ENCODE measurements at places on chromosomes 5 and 9.

GRCh38 chr9:99556998-99557397, 264.7 kb upstream of the NR4A3 start:
- no peak for DNase-seq

GRCh38 chr5:169204788-169205400, 96.0 kb downstream of the SLIT3 start:
- no peak for DNase-seq

DNA sequence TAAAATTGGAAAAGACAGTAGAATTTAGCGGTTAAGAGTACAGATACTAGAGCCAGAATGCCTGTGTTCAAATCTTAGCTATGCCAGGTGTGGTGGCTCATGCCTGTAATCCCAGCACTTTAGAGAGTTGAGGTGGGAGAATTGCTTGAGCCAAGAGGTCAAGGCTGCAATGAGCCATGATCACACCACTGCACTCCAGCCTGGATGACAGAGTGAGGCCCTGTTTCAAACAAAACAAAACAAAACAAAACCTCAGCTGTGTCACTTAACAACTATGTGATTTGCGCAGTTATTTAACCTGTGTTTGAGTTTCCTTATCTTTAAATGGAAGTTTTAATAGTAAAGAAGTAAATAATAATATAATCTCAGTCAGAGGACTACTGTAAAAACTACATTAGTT, 68.3 kb downstream of the TBCA start:
- DNase-seq = no peak

- DNase-seq = no peak
These were observed 29.5 kb downstream of the GDNF start for GRCh38 chr5:37810311-37810710.

- DNase-seq = no peak
These were observed 6.7 kb upstream of the RXRA start for GRCh38 chr9:134319306-134320125.

DNA sequence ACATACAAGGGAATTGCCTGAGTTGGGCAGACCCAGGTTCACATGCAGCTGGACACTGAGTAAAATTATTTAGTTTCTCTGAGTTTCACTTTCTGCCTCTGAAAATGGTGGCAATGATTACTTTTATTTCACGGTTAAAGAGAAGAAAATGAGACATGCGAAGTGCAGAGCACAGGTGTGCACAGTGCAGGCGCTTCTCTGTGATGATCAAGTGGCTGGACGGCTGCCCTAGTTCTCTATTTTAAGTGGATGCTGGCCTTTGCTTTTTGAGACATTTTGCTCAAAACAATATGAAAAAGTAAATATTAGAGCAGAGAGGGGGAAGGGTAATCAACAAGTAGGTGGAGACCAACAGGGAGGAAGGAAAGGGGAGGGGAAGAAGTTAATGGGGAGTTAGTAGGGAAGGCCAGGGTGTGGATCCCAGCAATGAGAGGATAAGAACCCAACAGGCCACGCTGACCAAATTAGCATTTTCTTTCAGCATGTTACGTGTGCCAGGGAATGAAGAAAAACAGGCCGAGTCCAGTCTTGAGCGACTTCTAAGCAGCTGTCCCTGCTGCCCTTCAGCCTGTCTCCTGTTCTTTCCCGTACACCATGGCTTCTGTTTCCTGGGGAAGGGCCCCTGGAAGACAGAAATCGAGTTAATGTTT, 16.1 kb downstream of the SNX18 start:
- no peak for DNase-seq

DNA sequence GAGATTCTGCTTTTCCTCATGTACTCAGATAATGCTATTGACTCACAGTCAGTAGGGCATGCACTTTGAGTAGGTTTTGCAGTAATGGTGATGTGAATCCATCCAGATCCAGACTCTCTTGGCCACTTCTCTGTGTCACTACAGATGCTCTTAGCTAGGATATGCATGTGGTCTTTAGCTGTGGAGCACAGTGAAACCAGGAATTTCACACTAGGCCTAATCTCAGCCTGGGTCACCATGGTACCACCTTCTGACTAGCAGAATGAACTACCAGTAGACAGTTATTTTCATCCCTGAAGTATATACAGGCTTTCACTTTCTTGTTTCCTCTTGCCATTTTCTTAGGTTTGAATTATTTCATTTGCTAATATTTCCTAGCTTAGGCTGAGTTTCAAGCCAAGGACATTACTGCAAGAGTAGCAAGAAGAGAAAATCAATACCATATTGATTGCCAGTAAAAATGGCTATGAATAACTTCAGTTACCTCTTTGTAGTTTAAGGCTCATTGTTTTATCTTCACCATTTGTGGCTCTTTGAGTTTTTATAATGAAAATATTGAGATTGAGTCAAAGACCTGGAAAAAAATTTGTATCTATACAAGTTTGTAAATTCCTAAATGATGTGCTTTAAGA, 28.4 kb upstream of the CSNK1G3 start:
- DNase-seq = no peak

- no peak for DNase-seq
These were observed 367.9 kb upstream of the ADAMTSL1 start for GRCh38 chr9:18106006-18106560.

DNA sequence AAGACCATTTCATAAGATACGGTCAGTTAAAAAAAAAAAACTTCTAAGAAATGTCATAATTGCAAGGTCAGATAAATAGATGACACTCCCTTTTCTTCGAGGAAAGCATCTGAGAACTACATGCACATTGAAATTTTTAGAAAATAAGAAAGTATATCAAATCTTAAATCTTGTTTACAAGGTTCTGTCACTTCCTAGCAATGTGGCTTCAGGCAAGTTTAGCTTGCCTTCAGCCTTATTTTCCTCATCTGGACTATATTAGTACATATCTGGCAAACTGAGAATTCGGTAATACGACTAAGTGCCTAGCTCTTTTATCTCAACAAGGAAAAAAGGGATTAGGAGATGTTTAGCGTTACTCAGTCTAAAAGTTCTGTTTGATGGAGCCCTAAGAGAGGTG, 32.5 kb upstream of the OR2K2 start:
- no peak for DNase-seq

- no peak for DNase-seq
These were observed 101.7 kb upstream of the SPATA31D4 start for GRCh38 chr9:81826517-81826906.

DNA sequence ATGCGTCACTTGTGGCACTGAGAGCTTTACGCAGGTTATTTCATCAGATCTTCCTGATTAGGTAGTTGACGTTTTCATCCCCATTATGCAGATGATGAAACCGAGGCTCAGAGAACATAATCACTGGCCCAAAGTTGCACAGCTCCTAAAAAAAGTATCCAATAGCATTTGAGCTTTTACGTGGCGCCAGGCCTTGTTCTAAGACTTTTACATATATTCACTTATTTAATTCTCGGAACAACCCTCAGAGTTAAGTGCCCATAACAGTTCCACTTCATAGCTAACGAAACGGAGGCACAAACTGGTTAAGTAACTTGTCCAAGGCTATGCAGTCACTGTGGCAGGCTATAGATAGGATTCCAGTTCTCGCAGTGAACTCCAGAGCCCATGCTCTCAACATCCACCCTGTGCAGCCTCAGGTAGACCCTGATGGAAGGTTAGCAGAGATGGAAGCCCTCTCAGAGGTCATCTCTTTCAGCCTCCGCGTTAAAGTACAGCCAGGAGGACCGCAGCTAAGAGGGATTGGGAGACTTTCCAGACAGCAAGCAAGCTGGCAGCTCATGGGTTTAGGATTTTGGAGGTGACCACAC, 39.3 kb downstream of the AMBP start:
- no peak for DNase-seq

- DNase-seq = no peak
These were observed 92.1 kb downstream of the DAB2IP start for GRCh38 chr9:121743441-121744001.
